ENCODE measurements at places on chromosomes 3 and 15.

DNA sequence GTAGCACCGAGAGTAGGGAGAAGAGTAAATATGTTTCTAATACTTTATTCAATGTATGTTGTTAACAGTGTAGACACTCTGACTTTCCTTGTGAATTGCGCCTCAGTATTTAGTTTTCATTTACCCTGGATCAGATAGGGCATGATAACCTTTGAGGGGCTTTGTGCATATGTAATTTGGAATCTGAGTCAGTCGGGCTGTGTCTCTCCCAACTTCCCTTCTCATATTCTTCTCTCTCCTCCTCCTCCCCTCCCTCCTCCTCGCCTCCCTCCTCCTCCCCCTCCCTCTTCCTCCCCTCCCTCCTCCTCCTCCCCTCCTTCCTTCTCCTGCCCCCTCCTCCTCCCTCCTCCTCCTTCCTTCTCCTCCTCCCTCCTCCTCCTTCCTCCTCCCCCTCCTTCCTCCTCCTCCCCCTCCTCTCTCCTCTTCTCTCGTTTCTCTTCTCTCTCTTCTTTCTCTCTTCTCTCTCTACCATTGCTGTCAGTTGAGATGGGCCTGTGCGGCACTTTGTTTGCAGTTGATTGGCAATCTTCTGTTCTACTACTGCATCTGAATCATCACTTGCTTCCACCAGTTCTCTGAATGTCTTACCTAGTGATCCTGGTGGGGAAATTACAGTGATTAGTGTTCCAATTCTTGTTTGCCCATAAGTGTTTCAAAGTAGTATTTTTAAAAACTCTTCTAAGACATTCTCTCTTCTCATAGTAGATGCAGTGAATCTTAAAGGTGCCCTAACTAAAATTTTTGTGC, 162.3 kb downstream of the PGPEP1L start:
- ATAC-seq = no peak

DNA sequence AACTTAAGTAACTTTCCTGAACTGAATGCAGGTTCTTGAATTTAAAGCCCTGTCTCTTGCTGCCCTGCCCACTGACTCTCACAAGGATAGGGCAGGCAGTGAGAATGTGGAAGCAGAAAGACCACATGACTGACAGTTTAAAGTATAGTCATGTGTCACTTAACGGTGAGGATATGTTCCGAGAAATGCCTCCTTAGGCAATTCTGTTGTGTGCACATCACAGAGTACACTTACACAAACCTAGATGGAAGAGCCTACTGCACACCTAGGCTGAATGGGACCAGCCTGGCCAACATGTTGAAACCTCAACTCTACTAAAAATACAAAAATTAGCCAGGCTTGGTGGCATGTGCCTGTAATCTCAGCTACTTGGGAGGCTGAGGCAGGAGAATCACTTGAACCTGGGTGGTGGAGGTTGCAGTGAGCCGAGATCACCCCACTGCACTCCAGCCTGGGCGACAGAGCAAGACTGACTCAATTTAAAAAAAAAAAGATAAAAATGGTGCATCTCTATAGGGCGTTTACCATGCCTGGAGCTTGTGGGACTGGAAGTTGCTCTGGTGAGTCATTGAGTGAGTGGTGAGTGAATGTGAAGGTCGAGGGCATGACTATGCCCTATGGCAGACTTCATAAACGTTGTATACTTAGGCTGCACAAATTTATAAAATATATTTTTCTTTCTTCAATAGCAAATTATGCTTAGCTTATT, 18.9 kb upstream of the COPG1 start:
- ATAC-seq = peak; percentile 40

GRCh38 chr15:27850050-27850449, 249.1 kb downstream of the OCA2 start:
- ATAC-seq = no peak

GRCh38 chr3:185479373-185479945, 19.4 kb downstream of the TMEM41A start:
- ATAC-seq = no peak

- no peak for ATAC-seq
Observed at GRCh38 chr15:73034221-73034620, 18.0 kb upstream of the NEO1 start.

- no peak for ATAC-seq
Observed at GRCh38 chr15:62125773-62126172, 39.3 kb downstream of the C2CD4B start.

GRCh38 chr15:52020221-52021085, 1.4 kb downstream of the MAPK6 start:
- ATAC-seq = no peak

- ATAC-seq = no peak
Observed at GRCh38 chr3:24100696-24101402, 155.8 kb downstream of the NR1D2 start.

GRCh38 chr3:53703630-53704362, 142.4 kb downstream of the CHDH start:
- ATAC-seq = no peak

GRCh38 chr3:30393079-30393478, 213.3 kb upstream of the TGFBR2 start:
- ATAC-seq = no peak

GRCh38 chr15:68888419-68888818, 41.9 kb upstream of the SPESP1 start:
- ATAC-seq = no peak

Measured in gastroesophageal sphincter (tissue), 4 donors.